ENCODE measurements at places on chromosomes 3 and 15. TPM values are rescaled to one million over a fixed set of nuclear protein-coding genes. Genes with fewer than 3 reads are reported as not detected.

GRCh38 chr3:183489455-183490210 lies 61.2 kb upstream of the MCF2L2 start:
- peak; percentile 39 for DNase-seq

GRCh38 chr3:80060664-80061063 lies 292.9 kb upstream of the ROBO1 start:
- DNase-seq = no peak

DNA sequence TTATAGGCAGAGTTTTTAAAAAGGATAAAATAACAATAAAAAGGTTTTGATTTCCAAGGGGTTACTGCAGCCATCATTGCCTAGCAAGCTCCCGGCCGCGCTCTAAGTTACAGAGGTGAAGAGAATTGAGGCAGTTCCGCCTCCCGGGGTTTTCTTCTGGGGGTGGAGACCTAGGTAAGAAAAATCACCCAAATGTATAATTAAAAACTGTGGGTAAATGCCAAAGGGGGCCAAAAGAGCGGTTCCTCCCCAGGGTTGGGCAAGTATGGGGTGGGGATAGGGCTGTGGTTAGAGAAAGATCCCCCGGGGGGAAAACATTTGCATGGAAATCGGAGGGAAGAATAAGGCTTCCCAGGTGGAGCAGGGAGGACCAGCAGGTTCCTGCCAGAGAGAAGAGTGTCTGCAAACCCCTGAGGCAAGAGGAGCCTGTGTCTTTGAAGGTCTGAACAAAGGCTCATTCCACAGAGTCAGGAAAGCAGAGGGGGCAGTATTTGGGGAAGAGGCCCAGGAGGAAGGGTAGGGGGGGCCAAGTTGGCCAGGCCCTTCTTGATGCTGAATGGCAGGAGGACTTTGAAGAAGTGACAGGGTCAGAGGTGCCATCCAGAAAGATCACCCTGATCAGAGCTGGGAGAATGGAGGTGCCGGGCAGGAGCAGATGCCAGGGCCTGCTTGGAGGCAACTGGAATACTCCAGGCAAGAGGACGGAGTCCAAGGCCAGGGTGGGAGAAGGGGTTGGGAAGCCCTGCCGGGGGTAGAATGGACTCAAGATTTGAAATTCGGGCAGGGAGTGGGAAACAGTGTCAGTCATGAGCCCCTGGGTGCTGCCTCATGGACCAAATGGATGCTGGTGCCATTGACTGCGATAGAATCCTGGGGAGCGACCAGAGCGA lies 152.9 kb upstream of the RGMA start:
- peak; percentile 88 for DNase-seq

The XIRP1 gene
- total RNA-seq = 1.3 TPM

The PCYT1A gene
- total RNA-seq = 56.5 TPM
